Left renal cortex interstitium (tissue), 4 donors: ENCODE measurements at places on chromosomes 5 and 9. TPM values are rescaled to one million over a fixed set of nuclear protein-coding genes. Genes with fewer than 3 reads are reported as not detected.

DNA sequence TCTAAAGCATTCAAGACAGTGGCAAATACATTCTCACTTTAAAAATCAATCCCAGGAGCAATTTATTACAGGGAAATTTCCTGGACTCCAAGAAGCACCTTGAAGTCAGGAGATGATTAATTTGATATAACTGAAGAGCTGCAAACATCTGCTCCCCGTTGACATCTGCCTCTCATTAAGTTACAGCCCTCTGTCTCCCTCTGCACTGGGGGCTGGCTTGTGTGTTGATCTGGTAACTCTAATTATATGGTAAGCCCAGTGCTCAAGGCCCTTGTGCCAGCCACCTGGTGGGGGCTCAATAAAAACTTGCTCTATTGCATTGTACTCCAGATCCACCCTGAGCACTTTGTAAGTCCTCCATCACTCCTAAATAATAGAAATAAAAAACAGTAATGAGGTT is 131.1 kb upstream of the ZNF462 start:
- no peak for DNase-seq

Gene PHPT1
- 125 TPM for polyA plus RNA-seq

DNA sequence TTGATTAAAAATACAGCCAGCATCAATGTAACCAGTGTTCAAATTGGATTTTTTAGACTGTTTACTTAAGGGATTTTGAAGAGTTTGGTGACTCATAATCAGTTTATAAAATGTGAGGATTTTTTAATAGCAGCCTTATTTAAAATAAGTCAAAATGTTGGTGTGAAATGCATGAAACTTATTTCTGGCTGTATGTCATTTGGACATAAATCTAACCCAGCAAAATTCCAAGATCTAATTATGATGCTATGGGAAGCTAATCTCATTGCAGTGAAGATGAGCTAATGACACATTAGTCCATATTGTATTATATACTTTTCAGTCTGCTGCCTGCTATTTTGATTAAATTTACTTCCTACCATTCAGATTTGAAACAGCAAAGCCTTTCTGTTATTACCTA is 140.3 kb downstream of the AOPEP start:
- no peak for DNase-seq

GRCh38 chr5:146595088-146595487 is 79.1 kb upstream of the GPR151 start:
- DNase-seq: no peak

Gene ZBED3
- 35.8 TPM for polyA plus RNA-seq

Gene ACER2
- 17.7 TPM for polyA plus RNA-seq

- no peak for DNase-seq
Observed at GRCh38 chr9:129176701-129177442, 1.2 kb downstream of the IER5L start.

- DNase-seq: no peak
Observed at GRCh38 chr5:112257976-112258375, 161.1 kb downstream of the EPB41L4A start.

Gene RALGPS1
- 20.5 TPM for polyA plus RNA-seq
